ENCODE measurements at places on chromosomes 13 and 19.
A peak's percentile ranks its signal among the peaks of the same experiment; 100 is the strongest.

GRCh38 chr19:56312787-56313657 lies 1.6 kb downstream of the ZSCAN5A start:
- DNase-seq: no peak

DNA sequence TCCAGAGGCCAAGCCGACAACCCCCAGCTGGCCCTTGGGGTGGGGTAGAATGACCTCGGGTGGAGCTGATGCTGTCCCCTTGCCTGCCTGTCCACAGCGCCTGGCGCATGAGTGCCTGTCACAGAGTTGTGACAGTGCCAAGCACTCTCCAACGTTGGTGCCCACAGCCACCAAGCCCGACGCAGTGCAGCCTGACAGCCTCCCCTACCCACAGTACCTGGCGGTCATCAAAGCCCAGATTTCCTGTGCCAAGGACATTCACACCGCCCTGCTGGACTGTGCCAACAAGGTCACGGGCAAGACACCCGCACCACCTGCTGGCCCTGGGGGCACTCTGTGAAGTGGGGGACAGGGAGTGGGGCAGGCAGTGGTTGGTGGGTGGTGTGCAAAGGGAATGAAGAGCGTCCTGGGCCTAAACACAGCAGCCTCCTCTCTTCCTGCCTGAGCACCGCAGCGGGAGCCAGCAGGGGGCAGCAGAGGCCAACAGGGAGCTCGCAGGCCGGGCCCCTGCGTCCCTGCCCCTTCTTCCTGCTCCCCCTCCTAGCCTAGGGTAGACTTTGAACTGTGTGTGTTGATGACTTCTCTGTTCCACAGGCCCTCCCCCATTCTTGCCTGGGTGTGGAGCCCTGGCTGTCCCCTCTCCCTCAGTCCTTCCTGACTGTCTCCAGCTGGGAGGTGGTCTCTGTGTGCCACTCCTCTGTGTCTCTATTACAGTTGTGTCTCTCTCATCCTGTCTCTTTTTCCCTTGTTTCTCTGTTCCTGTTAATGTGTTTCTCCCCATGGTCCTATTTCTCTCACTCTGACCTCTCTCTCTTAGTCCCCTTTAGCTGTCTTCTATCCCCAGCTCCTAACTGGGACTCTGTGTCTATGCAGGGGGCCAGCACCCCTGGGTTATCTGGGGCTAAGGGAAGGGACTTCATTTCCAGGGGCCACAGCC lies 6.5 kb downstream of the MED29 start:
- peak; percentile 94 for DNase-seq

DNA sequence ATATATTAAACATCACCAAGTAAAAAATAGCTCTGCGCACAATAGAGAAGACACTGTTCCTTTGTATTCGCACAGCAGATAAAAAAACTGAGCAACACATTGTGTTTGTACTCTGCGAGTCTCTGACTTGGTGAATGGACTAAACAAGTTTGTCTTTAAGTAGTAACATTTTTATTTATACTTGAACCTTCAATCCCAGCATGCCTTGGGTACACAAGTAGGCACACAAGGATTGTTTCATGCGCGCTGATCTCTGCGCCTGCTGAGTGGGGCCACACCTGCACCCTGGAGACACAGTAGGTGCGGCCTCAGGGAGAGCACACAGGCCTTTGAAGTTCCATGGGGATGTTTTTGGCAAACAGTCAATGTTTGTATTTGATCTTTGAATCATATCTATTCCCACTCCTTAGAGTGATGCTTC lies 318.9 kb downstream of the MYO16 start:
- DNase-seq: no peak

DNA sequence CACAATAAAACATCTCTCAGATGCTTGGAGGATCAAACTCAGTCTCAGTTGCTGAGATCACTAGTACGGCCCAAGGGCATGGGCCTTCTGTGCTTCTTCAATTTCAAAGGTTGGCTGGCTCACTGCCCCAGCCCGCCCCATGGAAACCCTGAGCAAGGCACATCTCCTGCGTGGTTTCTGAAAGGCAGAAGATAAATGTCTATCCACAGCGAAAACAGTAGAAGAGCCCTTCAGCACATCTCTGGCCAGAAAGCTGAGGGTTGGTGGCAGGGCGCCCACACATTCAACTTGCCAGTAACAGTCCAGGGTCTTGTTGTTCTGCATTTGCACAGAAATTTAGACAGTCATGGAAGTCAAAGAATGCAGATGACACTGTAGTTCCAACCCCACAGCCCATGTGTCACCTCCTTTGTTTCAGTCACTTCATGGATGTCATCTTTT lies 24.0 kb upstream of the KATNAL1 start:
- no peak for DNase-seq

GRCh38 chr19:42202290-42202880 lies 15.1 kb downstream of the DEDD2 start:
- DNase-seq: no peak

- no peak for DNase-seq
Measured at GRCh38 chr13:110443622-110444225, 117.8 kb downstream of the RAB20 start.

DNA sequence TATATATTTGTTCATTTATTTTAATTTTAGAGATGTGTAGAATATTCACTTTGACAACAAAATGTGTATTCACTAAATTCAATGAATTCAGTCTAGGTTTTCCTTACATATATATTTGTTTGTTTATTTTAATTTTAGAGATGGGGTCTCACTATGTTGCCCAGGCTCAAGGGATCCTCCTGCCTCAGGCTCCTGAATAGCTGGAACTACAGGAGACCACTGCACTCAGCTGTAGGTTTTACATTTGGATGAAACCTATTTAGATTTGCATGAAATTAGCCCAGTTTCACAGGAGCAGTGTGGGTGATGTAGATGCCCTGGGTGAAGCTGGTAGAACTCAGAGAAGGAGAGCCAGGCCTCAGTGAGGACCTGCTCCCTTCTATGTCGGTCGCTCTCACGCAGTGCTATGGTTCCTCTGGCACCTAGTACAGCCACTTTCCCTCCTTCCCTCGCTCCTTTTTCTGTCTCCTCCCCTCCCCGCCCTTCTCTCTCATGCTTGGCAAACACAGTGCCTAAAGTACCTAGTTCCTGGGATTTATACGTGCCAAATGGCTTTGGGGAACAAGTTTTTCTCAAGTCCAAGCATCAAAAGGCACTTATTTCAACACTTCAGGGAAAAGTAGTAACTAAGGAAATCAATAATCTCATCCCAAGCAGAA lies 14.7 kb upstream of the HMGB1 start:
- DNase-seq: no peak

DNA sequence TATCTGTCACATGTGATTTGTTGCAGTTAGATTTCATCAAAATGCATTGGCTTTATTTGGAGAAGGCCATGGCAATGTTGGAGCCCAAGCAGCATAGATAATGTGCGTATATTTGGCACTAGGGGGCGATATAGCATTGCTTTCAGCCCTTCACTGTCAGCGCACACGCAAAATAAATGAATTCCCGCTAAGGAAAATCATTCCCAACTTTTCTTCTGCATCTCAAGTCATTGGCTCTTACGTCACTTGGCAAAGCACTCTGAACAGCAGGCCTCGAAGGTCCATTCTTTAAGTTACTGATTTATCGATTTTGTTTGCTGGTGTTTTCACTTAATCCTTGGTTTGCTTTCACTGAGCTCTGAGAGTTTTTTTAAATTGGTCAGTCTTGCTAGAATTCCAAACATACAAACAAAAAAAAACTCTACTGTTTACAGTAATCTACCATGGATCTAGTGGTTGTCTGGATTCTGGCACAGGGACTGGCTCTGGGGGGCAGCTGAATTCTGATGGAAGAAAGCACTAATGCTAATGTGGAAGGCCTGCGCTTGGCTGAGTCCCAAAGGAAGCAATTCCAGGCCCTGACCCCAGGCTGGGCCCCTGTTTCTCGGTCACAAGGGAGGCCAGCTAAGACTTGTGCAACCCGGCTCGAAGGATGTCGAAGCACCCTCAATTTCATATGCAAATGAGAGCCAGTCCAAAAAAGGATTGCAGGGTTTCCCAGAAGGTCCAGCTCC lies 97.7 kb upstream of the IPO5 start:
- peak; percentile 42 for DNase-seq

DNA sequence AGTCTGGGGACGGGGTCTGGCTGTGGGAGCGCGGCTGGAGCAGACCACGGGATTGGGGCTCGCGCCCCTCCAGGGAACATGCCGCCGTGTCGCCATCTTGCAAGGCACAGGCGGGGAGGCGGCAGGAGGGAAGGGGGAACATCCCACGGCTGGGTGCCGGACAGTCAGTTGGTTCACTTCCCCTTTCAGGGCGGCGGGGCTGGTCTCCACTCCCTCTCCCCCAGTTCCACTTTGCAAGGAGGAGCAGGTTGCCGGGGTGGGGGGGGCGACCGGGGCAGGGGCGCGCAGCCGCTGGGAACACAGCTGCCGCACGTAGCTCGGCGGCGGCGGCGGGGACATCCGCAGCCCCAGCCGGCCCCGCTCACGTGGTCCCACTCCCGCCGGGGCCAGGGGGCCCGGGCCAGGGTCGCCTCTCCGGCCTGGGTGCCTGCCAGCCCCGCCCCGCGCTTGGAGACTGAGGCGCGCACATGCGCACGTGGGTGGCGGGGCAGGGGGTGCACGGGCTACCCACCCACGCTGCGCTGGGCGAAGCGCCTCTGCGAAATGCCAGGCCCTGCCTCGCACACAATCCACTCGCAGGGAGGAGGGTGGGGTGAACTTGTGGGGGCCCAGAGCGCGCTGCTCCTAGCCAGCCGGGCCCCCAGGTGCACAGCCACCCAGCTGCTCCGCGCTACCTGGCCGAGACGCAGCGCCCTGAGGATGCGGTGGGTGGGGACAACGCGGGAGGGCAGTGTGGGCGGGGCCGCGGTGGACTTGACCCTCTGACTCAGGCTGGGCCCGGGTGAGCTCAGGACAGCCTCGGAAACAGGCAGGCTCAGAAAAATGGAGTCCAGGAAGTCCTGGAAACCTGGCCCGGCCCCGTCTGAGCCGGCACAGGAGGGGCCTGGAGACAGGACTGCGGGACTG lies 6.4 kb downstream of the KLF16 start:
- no peak for DNase-seq

DNA sequence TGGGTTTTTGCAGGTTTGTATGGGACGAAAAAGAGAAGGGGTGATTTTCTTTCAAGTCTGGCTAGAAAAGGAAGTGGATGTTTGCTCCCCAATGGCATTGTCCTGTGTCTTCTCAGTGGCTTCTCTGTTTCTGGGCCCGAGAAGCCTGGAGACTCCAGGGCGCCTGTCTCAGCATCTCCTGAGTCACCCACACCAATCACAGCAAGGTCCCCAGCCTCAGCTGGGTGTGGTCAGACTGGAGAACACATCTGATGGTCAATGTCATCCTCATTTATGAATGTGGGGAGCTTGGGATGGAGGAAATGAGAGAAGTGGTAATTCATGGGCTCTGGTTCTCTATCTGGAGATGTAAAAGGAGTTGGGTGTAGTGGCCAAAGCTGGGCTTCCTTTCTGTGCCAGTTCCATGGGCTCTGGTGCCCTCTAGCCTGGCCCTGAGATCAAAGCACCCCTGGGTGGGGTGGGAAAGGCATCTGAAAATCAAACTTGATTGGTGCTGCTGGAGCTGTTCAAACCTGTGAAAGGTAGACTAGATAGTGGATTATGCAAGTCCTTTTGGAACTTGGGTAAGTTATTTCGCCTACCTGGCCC lies 13.4 kb downstream of the RASL11A start:
- no peak for DNase-seq

GRCh38 chr13:112479389-112479788 lies 103.2 kb downstream of the SPACA7 start:
- no peak for DNase-seq

DNA sequence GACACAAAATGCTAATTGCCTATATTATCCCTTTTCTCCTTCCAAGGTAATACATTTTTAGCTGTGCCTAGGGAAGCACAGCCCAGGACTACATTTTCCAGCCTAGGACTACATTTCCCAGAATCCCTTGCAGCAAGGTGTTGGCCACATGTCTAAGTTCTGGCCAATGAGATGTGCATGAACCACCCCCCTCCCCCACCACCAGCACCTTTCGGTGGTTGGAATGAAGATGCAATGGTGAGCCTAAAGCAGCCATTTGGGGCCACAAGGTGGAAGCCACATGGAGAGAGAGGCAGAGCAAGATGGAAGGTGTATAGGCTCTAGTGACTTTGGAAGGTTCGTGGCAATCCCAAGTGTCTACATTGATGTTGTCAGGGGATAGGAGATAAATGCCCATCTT lies 16.2 kb downstream of the UNC13A start:
- DNase-seq: peak; percentile 19

DNA sequence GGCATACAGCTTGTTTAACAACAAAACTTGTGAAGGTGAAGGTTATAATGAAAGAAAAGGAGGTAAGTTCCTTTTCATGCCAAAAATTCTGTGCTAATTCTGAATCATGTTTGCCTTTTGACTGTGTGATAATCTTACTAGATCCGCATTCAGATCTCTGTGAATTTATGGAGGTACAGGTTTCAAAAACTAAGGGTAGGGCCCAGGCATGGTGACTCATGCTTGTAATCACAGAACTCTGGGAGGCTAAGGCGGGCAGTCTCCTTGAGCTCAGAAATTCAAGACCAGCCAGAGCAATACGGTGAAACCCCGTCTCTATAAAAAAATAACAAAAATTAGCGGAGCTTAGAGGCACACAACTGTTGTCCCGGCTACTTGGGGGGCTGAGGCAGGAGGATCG lies 45.9 kb downstream of the PCDH9 start:
- DNase-seq: no peak

GRCh38 chr19:10551698-10552301 lies 8.1 kb downstream of the ATG4D start:
- DNase-seq: peak; percentile 61

DNA sequence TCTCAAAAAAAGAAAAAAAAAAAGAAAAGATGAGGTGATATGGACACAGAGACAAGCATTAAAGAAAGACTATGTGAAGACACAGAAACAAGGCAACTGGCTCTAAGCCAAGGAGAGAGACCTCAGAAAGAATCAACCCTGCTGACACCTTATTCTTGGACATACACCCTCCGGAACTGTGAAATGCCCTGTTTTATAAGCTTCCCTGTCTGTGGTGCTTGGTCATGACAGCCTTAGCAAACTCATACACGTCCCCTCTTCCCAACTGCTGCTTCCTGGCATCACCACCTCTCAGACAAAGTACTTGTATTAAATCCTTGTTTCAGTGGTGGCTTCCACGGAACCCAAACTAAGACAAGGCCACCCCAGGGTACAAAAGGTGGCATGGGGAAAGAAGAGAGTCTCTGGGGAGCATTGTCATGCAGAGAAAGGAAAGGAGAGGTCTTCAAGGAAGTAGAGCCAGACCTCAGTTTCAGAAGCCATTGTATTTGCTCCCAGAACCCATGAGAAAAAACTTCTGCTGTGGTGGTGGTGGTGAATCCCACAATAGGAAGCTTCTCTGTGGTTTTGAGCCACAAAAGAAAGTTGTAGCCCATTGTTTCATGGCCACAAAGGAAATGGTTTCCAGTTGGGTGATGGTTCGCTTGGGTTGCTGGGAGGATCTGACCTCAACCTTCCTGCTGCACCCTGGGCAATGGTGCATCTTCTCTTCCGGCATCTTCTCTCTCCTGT lies 16.3 kb upstream of the TSPAN16 start:
- peak; percentile 84 for DNase-seq
